ENCODE measurements at places on chromosomes 1 and 21.

DNA sequence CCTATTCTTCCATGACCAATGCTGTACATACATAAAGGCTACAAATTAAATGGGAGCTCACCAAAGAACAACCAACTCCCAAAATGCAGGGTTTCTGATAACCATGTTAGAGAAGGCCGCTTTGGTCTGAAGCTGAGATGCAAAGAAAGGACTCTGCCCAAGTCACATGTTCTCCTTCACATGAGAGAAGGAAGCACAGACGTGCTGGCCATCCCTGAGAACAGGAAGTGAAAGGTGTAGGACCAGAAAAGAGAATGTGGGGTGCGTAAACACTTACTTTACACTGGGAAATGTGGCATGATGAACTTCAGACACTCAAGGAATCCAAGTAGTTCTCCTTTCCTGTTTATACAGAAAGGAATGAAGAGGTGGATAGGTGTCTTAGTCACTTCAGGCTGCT is 31.7 kb upstream of the TADA1 start:
- DNase-seq, result no peak

DNA sequence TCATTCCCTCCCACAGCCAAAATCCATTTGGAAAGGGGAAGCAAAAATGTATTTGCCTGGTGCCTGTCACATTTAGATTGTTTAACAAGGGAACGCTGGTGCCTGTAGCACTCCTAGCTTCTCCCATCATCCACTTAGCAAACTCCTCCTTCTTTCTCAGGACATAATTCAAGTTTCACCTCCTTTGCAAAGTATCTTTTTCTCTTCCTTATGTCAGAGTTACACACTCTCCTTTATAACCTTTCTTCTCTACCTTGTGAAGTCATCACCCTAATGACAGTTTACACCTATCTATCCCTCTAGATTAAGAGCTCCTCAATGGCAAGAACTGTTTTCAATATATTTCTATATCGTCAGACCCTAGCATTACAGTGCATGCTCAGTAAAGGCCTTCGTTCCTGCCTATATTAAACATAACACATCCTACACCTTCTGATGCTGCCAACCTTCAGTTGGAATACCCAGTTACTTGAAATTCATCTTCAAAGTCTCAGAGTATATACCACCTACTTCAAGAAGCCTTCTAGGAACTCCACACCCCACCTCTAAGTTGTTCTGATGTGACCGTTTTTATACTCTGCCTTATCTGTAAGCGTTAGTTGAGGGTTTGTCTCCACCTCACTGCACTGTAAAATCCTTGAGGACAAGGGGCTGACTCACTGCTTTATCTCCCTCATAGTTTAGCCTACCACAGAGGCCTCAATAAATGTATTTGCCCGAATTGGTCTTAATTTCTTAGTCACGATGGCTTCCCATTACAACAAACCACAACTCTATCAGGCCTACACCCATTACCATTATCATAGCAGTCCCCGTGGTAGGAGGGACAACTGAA is 1.0 kb upstream of the EPS15 start:
- no peak for DNase-seq

DNA sequence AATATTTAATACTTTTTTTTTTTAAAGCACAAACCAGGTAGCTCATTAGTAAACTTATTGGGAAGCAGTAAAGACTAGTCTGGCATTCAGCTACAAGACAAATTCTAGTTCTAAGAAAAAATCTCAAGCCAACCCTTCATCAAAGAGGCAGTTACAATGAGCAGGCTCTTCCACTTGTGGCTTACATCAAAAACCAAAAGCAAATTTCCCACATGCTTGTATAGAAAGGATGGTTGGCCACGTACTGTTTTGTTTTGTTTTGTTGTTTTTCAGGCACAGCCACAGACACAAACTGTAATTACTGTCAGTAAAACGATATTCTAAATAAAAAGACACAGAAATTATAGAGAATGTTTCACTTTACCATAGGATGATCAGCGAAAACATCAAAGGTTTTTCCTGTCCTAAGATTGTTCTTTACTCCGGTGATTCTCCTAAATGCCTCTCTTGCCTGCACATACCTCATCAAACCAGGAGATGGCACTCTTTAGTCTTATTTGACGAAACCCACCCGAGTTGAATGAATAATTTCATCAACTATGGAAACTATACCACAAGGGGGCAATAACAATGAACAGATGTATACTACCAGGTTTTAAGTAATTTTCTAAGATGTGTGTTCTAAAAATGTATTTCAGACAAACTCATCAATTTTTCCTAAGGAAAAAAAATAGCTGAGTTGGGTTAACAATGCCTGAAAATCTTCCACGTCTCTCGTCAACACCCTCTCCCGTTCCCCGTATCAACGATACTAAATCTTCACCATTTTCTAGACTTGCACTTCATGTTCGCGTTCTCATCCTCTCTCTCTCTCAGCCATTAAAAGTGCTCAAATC is 26.9 kb downstream of the RPL5 start:
- no peak for DNase-seq

GRCh38 chr1:24149866-24150233 is 6.9 kb upstream of the IL22RA1 start:
- no peak for DNase-seq

- DNase-seq, result no peak
These were observed 1111.7 kb upstream of the B3GALT2 start for GRCh38 chr1:194298007-194298598.

All from activated CD8-positive, alpha-beta memory T cell treated with anti-CD3 and anti-CD28 coated beads for 1 hour (primary cell).